ENCODE measurements at places on chromosomes 11 and 22. TPM values are rescaled to one million over a fixed set of nuclear protein-coding genes. Genes with fewer than 3 reads are reported as not detected.

PGA5 gene
- not detected for total RNA-seq

OR2D2 gene
- total RNA-seq: 1.7 TPM

SPON1 gene
- not detected for total RNA-seq

POU2F3 gene
- total RNA-seq: 0.17 TPM

TTC28 gene
- 2.4 TPM for total RNA-seq

LRRC10B gene
- total RNA-seq: under 0.01 TPM

OR6T1 gene
- total RNA-seq: not detected

ROBO4 gene
- 2.0 TPM for total RNA-seq

USP2 gene
- total RNA-seq: 2.7 TPM

DNA sequence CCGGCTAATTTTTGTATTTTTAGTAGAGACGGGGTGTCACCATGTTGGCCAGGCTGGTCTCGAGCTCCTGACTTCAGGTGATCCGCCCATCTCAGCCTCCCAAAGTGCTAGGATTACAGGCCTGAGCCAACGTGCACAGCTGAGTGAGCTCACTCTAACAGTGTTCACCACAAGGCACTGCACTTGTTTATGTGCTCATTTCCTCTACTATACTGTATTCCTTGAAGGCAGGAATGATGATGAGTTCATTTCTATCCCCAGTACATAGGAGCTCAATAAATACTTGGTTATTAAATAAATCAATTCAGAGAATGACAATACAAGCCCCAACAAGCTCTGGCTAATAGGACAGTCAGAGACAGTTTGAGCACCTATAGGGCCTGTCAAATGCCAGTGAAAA is 29.1 kb downstream of the ALG8 start:
- DNase-seq: peak; percentile 11

DNA sequence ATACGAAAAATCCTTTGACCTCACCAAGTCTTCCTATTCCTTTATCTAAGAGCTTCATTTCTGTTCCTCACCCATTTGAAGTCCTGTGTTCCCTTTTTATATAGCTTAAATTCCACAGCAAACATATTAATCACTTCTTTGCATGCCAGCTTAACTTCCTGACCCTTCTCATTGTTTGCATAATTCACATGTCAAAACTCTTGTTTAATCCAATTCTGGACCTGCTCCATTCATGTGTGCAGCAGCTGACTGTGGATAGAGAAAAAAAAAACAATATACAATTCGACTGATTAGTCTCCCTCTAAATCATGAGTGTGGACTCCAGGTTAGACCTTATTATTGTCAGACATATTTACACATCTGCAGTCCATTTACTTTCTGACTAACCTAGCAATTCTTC is 991.2 kb upstream of the TENM4 start:
- no peak for DNase-seq

GRCh38 chr22:30694171-30694639 is 469 bp upstream of the OSBP2 start:
- DNase-seq: peak; percentile 21

- no peak for DNase-seq
Observed at GRCh38 chr11:68020575-68020974, 9.9 kb upstream of the NDUFS8 start.

DNA sequence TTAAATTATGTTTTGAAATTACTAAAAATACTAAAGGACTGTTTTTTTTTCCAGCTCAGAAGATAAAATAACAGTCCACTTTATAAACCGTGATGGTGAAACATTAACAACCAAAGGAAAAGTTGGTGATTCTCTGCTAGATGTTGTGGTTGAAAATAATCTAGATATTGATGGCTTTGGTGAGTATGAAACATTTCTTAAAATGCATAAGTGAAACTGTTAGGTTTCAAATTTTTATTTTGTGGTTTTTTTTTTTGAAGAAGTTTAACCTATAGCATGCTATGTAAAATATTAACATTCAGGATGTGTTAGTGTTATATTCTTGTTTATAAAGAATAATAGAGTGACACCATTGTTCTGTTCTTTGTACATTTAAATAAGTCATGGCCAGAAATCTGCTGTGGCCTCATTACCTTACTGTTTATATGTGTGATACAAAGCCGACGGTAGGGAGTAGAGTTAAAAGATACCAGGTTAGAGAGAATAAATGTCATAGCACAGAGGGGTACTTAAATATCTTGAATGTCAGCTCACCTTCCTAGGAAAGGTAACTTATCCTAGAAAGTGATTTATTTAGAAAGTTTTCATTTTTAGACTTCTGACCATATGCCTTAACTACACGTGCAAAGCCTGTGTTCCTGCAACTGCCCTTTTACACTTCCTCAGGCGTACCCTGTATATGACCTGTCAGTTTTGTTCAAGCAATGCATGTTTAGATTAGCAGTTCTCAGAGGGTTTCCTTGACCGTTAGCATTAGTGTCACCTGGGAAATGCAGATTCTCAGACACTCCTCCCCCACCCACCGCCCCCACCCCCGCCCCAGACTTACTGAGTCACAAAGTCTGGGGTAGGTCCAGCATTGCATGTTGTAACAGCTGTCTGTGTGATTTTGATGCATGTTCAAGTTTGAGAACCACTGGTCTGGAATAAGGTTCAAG is 6.3 kb downstream of the FDX1 start:
- peak; percentile 33 for DNase-seq

DNA sequence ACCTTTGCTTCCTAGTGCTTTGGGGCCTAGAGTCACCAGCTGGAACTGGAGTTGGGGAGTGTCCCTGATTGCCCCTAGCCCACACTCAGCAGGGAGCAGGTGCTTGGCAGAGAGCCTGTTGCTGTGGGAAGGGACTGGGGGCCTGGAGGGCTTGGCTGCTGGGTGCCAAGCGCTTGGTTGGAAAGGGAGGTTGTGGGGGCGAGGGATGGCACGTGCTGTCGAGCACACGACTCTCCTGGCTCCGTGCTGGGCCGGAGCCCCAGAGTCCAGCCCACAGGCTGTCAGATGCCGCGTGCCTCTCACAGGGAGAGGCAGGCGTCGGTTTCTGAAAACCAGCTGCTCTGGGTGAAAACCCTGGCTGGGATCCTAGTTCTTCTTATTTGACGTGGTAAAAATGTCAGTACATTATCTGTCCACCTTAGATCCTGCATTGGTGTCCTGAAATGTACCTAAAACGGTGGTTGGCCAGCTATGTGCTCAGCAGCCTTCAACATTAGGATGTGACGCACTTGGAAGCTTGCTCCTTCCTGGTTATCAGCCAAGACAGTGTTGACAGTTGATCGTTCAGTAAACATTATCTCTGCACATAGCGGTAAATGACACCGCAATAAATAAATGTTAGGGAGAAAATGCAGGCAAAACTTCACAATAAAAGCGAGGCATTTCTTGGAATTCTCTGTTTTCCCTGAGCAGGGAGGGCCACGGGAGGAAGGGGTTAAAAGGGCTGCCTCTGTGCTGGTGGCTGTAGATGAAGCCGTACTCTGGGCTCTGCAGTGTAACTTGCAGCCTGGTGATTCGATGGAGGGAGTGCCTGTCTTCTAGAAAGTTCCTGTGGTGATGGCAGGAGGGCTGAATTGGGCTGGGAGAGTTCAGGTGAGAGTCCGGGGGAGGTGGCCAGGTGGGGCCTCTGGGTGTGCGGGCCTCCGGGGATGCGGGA is 29.2 kb downstream of the GRAMD4 start:
- DNase-seq: no peak

GRCh38 chr11:12263141-12263693 is 114.2 kb upstream of the PARVA start:
- DNase-seq: no peak

DNA sequence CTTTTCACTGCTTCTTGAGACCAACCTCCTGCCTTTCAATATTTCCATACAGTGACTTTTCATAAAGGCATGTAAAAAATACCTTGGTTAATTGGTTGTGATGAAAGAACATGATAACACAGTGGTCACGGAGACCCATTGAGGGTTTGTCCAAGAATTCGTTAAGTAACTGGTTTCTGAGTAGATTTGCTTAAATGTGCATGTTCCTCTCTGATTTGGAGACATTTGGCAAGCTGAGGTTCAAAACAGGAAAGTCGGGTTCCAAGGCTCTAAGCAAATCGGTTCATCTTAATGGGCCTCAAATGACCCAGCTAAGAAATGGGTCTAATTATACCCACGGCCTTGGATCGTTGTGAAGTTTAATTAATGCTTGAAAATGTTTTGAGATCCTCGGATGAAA is 36.9 kb upstream of the CCND1 start:
- DNase-seq: no peak

GRCh38 chr11:76578654-76579055 is 91.9 kb downstream of the LRRC32 start:
- no peak for DNase-seq

DNA sequence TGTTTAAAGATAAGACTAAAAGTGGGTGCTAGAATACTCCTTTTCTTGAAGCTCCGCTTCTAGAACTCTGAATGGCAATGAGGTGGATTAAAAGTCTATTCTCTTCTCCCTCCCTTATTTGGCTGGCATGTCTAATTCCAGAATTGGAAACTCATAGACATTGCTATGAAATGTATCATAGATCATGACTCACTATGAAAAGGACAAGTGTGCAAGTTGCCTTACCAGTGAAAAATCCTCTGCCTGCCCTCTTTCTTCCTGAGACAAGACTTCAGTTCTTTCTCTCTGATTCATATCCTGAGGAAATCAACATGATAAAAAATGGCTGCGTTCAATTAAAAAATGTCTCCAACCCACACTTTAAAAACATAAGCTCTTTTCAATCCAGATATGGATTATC is 73.2 kb upstream of the BLID start:
- peak; percentile 92 for DNase-seq

GRCh38 chr22:48228468-48228867 is 1466.0 kb downstream of the TBC1D22A start:
- no peak for DNase-seq

- no peak for DNase-seq
Observed at GRCh38 chr11:58637371-58637770, 14.9 kb downstream of the CNTF start.

- peak; percentile 68 for DNase-seq
Observed at GRCh38 chr11:95716266-95716665, 73.3 kb downstream of the FAM76B start.

- DNase-seq: peak; percentile 14
Observed at GRCh38 chr11:70568035-70568813, 169.9 kb downstream of the CTTN start.

GRCh38 chr22:16915701-16916100 is 90.5 kb upstream of the XKR3 start:
- peak; percentile 60 for DNase-seq

GRCh38 chr11:111632516-111633220 is 30.4 kb downstream of the SIK2 start:
- no peak for DNase-seq

- no peak for DNase-seq
Observed at GRCh38 chr11:64726867-64727530, 4.0 kb upstream of the NRXN2 start.

DNA sequence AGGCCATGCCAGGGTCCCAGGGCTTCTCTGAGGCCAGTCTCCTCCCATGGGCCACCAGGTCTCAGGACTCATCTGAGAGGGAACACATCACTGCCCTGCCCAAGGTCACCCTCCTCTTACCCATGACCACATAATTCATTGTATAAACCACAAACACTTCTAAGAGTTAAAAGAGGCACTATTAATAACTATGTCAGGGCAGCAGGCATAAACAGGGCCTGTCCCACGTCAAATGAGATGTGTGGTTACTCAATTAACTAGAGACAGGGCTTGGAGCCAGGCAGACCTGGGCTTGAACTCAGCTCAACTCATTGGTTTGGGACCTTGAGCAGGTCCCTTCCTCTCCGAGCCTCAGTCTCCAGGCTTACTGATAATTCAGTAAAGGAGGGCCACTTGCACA is 33.1 kb downstream of the ARAP1 start:
- DNase-seq: no peak

DNA sequence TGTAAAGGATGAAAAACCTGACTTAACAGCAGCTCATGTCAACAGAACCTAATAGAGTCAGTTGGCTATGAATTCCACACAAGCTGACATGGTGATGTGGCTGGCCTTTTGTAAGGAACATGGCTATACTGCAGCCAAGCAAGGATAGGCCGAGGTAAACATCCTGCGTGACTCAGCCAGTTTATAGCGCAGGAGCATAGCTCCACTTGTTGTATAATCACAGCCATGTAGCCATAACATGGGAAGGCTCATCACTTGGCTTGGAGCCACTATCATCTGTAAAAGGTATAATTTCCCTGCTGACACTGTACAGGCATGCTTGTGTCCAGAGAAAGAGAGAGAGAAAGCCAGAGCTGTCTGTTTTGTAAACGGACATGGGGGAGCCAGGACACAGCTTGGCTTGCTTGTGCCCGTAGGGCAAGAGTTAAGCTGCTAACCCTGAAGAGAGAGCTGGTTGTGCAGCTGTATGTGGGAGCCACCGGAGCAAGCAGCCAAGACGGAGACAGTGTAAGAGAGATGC is 104.4 kb upstream of the PLET1 start:
- DNase-seq: no peak

DNA sequence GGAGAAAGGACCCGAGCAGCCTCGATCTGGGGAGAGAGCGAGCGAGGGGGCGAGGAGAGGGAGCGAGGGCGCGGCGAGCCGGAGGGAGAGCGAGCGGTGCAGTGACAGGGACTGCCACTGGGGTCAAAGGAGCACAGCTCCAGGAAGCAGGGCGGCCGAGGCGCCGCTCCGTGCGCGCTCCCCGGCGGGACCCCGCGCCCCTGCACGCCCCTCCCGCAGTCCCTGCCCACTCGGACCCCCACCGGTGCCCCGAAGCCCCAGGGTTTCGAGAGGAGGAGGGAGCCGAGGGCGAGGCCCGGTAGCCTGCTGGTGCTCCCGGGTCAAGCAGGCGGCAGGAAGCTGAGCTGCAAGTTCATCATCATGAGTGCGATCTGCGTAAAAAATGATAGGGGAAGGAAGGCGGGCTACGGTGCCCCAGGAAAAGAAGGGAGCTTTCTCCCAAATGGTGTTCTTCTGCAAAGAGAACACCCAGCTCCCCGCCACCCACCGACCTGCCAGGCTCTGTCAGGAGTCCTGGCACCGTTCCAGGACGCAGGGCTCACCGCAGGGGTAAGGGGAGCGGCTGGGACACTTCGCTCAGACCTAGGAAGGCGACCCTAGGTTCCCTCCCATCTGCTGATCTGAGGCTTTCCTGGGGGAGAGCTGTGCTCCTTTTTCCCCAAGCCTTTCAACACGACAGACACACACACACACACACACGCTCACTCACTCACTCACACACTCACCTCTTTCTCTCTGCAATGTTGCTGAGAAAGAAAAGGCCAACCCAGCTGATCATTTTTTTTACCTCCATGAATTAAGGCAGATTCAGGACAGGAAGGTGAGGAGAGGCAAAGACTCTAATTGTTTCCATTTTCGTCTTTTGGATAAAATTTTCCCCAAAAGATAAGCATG is at the start of gene MPPED2:
Gene MPPED2, minus strand, starts transcription at position 103 of the 894 bp plus-strand sequence. CDS start 5,980 bp downstream, outside the sequence.
- DNase-seq: no peak

- DNase-seq: peak; percentile 81
Observed at GRCh38 chr11:86551288-86552092, 120.9 kb downstream of the ME3 start.

- DNase-seq: no peak
Observed at GRCh38 chr11:78213526-78214330, 25.0 kb downstream of the USP35 start.

- no peak for DNase-seq
Observed at GRCh38 chr11:75254326-75254725, 13.8 kb downstream of the TPBGL start.

DNA sequence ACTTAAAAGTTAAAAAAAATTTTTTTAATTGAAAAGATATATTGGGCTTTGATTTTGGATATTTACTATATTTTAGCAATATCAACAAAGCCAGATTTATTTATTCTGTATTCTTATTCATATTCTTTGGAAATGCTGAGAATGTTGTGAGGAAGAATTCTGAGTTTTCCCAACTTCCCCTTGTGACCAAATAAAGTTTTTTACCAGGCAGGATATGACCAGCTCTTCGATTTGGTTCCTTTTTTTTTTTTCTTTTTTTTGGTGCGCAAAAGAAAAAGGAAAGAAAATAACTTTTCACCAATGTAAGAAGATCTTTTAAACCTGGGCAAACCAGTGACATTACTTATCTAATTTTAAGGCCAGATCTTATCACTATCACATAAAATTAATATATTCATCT is 12.9 kb downstream of the TCP11L1 start:
- no peak for DNase-seq
